ENCODE measurements at places on chromosomes 5 and 9. TPM values are rescaled to one million over a fixed set of nuclear protein-coding genes. Genes with fewer than 3 reads are reported as not detected.

PRDM9 gene
- total RNA-seq = not detected

ABO gene
- 1.8 TPM for total RNA-seq

SLC24A2 gene
- total RNA-seq = not detected

MEGF10 gene
- total RNA-seq = 0.47 TPM

SMIM33 gene
- total RNA-seq = 0.13 TPM

TSSK1B gene
- total RNA-seq = not detected

IL13 gene
- total RNA-seq = 0.30 TPM

AK6 gene
- 15.6 TPM for total RNA-seq

RUFY1 gene
- 35.2 TPM for total RNA-seq
